Coronary artery (tissue), 2 donors: ENCODE measurements at places on chromosomes 11 and 22.

GRCh38 chr22:35785181-35785923 lies 67.7 kb downstream of the APOL5 start:
- no peak for DNase-seq

DNA sequence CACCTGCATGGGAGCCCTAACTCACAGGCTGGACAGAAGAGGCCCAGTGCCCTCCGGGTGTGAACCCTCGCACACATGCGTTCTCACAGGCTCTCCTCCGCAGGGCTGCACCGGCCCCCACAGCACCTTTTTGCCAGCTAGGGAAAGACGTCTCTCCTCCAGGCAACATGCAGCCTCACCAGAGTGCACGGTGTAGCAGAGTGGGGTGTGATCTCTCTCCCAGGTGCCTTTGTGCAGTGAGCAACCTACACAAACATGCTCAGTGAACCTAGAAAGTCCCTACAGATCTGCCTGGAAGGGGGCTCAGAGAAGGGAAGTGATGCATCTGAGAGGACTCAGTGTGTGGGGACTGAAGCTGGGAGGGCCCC lies 3.7 kb upstream of the CARNS1 start:
- DNase-seq = no peak

DNA sequence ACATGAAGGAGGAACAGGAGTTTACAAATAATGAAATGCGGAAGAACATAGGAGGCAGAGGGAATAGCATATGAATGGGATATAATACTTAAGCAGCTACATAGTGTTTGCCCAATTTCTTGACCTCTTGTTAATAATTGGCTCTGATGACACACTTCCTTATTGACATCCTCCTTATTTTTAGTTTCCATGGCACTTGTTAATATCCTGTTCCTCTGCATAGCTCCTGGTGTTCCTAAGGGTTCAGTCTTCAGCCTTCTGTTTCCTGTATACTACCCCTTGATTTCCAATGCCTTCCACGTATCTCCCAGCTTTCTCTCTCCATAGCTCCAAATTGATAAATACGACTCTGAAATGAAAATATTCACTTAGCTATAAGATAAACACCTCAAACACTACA lies 663.8 kb upstream of the API5 start:
- DNase-seq = no peak

DNA sequence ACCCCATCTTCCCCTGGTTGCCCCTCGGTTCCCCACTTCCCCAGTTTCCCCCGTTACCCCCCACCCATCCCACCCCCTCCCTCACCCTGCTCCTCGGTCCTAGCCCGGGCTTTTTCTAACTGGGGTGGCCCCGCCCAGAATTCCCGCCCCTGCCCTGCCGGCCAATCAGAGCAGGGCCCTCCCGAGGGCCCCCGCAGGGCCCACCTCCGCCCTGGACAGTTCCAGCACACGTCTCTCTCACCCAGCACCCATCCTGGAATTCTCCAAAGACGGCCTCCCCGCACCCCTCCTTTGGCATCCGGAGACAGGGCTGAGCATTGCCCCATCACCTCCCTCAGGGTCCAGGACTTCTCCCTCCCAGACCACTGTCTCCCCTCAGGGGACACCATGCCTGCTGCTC lies at the start of gene H19:
Gene H19 (minus strand): TSS at position 88 of the 400 bp plus-strand sequence.
- no peak for DNase-seq

DNA sequence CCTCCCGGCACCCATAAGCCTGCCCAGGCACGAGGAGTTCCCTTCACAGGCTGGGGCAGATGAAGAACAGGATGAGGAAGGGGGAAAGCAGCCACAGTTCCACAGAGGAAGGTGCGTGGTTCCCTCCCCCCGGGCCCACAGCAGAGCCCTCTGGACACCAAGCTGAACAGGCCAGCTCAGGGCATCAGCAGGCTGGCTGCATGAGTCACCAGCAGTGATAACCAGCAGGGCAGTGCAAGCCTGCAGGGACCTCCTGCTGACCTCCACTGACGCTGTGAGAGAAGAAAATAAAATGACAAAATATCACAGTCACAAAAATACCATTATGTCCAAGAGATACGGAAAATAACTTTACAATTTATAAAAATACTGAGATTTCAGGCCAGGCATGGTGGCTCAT lies 11.5 kb downstream of the RTL6 start:
- no peak for DNase-seq

DNA sequence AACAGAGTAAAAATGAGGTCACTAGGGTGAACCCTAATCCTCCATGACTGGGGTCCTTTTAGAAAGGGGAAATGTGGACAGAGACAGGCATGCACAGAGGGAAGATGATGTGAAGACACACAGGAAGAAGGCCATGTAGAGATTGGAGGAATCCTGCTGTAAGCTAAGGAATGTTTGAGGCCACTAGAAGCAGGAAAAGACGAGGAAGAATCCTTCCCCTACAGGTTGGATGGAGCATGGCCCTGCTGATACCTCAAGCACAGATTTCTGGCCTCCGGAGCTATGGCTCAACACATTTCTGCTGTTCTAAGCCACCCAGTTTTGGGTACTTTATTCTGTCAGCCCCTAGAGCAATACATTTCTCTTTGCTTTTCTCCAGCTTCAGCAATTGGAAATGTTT lies 486.9 kb downstream of the MIAT start:
- peak; percentile 26 for DNase-seq

DNA sequence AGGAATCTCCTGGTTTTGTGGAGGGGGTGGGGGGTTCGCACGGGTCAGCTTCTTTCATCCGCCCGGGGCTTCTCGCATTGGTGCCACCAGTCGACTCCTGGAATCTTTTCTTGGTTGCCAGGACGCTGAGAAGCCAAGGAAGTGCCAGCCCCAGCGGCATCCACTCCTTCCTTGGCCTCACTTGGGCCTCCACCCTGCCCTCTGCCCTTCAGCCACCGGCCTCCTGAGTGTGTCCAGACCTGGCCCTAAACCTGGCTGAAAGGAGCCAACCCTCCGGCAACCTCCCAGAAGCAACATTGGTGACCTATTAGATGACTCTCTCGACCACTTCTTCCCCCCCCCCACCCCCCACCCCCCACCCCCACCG lies 518 bp upstream of the GALNT18 start:
- DNase-seq = peak; percentile 80

- peak; percentile 66 for DNase-seq
These were observed 8.9 kb upstream of the FXYD2 start for GRCh38 chr11:117833401-117833891.

DNA sequence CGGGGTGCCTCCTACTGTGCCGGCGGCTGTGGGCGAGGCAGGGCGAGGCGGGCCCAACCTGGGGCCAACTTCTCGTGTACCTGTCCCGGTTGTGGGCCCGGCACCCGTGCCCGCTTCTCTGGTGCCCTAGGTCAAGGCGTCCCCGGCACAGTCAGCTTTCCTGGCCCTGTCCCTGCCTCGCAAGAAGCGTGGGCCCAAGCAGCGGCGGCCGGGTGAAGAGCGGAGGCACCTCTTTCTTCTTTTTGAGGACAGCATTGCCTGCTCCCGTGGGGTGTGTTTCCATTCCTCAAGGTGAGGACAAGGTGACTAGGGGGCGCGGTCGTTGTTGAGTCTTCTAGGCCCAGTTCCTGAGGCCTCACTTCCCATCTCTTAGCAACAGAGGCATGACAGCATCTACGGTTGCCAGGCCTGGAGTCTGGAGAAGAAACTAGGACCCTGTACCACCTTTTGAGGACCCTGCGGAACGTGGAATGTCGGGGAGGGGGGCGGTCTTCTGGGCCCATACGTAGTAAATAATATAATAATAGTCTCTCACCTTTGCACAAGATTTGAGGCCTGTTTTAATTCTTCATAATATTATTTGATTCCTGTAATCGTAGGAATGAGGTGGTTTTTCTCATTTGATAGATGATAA lies 418 bp downstream of the ACO2 start:
- no peak for DNase-seq

GRCh38 chr22:49827853-49828598 lies at the start of gene BRD1:
BRD1 (minus strand) TSS chr22:49827873; CDS start chr22:49824317, 3,556 bp downstream.
- no peak for DNase-seq

GRCh38 chr11:118740892-118741291 lies 50.1 kb downstream of the DDX6 start:
- DNase-seq = no peak

- no peak for DNase-seq
These were observed 19.5 kb upstream of the NTM start for GRCh38 chr11:131350872-131351271.

DNA sequence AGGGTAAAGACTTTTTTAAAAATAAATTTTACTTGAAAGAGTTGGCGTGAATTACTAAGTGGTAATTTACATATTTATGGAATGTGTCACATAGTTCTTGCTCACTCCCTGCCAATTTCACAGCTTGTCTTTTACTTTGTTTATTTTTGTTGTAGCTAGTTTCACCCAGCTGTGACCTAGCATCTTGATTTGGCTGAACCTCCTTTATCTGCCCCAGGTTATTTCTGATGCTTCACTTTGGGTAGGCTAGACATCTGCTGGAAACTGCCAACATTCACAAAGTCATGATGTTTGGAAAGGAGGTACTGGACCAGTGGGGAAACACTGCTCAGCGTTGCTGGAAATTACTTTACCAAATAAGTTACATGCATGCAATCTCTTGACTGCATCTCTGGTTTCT lies 1676.0 kb upstream of the RAG2 start:
- no peak for DNase-seq

DNA sequence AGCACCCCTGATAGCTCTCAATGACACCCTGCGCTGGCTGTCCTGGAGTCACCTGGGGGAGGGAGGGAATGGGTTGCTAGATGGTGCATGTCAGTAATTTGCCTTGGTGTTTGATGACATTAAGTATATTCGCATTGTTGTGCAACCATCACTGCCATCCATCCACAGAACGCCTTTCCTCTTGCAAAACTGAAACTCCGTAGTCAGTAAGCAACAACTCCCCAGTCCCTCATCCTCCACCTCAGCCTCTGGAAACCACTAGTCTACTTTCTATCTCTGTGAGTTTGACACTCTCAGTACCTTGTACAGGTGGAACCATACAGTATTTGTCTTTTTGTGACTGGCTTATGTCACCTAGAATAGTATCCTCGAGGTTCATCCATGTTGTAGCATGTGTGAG lies 62.6 kb downstream of the PKNOX2 start:
- DNase-seq = no peak

DNA sequence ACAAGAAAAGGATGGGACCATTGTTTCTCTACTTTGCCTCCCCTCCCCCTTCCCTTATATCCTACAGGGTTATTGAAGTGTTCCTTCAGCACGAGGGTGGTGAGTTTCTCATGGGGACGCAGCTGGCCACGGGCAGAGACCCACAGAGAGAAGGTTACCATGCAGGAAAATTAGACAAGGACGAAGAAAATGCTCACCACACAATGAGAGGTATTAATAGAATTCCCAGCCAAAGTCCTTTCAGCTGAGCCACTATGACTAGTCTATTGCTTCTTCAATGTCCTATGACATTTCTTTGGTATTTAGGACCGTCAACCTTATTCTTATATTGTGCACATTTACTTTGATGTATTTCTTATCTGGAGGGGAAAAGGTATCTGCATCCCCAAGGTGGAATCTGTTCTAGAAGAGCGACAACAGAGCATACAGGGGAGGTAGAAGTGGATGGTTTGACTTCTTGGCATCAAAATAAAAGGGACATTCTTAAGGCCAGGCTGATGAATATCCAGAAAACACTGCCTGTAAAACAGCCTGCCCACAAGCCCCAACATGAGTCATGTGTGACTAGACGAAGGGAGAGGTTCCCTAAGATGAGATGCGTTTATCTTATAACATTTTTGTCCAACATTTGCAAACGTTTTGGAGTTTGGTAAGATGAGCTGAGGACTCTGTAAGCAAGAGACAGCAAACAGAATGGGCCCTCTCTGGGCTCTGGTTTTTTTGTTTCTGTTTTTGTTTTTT lies 209.8 kb upstream of the NARS2 start:
- DNase-seq = no peak

GRCh38 chr11:69841859-69842698 lies 22.9 kb upstream of the FGF3 start:
- no peak for DNase-seq

- no peak for DNase-seq
These were observed 16.6 kb downstream of the SAA1 start for GRCh38 chr11:18282626-18283025.

GRCh38 chr11:43953521-43953920 lies 11.1 kb downstream of the C11orf96 start:
- DNase-seq = peak; percentile 5

- no peak for DNase-seq
These were observed 1.2 kb upstream of the DRG1 start for GRCh38 chr22:31398231-31398630.

GRCh38 chr11:22079133-22079872 lies 113.6 kb upstream of the ANO5 start:
- DNase-seq = no peak

GRCh38 chr11:129658526-129658867 lies 157.2 kb upstream of the TMEM45B start:
- DNase-seq = no peak

GRCh38 chr11:67776852-67777520 lies 102.6 kb upstream of the ALDH3B2 start:
- no peak for DNase-seq

DNA sequence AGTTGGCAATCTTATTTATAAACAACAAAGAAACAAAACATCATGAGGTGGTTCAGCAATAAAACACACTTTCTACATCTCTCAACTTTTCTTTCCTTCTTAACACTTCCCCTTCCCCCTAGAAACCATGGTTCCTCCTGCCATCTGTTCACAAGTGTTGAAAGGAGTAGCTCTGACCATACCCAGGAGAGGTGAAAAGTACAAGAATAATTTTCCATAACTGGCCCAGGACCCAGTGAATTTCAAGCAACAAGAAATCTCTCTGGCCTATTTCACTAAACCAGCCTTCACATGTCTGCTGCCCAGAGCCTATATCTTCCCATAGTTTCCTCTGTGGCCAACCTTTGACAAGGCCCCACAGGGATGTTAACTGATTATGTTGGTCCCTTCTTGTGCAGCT lies 98.2 kb upstream of the CEP126 start:
- no peak for DNase-seq

DNA sequence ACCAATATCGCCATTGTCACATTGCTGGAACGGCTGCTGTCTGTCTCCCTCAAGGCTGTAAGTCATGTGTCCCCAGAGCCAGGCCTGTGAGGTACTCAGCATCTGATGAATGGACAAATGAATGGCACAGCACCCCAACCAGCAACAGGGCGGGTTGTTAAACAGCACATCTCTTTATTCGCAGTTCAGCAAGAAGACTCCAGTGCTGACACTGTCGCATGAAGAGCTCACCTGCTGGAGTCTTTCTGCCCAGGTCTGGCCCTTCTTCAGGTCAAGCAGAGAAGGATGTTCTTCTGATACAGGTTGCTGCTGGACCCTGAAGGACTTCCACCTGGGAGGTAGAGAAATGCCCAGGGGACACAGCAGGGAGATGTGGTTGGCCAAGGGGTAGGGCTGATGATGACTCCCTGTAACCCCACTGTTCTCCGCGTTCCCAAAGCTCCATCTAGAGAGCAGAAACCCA lies 4.8 kb downstream of the SPATA19 start:
- DNase-seq = peak; percentile 62

GRCh38 chr11:65445101-65445603 lies 22.6 kb downstream of the NEAT1 start:
- DNase-seq = peak; percentile 78
